ENCODE measurements at places on chromosomes 2 and 18.

DNA sequence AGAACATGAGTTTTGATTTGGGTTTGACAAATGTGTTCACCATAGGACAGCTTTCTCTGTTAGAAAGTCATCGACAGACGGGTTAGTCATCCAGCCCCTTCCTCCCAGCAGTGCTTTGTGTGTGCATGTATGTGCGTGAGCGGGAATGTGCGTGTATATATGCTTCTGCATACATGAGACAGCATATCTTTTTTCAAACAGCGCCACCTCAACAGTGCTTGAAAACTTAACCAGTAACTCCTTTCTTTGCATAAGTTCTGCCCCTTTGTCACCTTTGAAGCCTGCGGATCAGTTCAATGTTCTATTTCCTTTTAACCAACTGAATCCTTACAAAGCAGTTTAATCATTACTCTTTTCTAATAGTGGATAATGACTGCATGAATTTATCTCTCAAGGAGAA lies 351.4 kb downstream of the LPIN1 start:
- no peak for DNase-seq

DNA sequence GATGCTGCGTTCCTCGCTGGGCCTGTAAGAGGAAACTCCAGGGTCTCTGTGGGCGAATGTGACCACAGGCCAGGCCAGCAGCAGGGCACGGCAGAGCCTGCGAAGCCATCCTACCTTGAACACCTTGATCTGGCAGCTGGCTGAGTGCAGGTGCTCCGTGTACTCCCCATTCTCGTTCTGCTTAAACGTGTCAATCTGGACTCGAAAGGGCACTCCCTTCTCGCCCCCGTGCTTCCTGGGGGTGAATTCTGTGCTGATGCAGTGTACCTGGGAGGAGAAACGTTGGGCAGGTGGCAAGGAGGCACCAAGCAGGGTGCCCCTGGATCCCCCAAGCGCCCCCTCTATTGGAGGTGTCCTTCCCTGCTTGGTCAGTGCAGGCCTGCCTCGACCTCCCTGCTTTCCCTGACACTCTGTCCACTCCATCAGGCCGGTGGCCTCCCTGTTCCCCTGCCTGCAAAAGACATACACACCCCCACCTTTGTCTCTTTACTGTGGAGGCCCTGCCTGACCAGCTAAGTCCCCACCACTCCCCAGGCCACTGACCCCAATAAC lies 38.2 kb downstream of the TFCP2L1 start:
- DNase-seq, result no peak

DNA sequence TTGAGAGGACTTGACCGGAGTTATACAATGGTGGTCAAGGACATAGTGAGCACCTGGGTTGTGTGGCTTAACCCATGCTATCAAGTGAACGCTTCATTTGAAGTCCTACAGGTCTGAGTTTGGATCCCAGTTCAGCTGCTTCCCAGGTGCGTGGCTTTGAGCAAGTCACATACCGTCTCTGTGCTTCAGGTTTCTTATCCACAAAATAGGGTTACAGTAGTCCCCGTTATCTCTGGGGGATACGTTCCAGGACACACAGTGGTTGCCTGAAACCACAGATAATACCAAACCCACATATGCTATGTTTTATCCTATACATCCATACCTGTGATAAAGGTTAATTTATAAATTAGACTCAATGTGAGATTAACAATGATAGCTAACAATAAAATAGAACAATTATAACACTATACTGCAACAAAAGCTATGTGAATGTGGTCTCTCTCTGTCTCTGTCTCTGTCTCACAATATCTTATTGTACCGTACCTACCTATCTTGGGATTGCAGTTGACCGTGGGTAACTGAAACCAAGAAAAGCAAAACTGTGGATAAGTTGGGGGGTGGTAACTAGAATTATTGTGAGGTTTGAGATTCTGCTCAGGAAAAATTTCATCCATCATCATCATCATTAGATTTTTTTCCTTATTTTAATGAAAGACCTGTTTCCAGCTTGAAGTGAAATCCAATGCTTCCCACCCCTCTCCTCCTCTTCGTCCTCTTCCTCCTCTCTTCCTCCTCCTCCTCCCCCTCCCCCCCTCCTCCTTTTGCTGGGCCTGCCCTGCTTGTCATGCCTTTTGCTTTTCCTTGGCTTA lies 22.7 kb downstream of the LBH start:
- no peak for DNase-seq

DNA sequence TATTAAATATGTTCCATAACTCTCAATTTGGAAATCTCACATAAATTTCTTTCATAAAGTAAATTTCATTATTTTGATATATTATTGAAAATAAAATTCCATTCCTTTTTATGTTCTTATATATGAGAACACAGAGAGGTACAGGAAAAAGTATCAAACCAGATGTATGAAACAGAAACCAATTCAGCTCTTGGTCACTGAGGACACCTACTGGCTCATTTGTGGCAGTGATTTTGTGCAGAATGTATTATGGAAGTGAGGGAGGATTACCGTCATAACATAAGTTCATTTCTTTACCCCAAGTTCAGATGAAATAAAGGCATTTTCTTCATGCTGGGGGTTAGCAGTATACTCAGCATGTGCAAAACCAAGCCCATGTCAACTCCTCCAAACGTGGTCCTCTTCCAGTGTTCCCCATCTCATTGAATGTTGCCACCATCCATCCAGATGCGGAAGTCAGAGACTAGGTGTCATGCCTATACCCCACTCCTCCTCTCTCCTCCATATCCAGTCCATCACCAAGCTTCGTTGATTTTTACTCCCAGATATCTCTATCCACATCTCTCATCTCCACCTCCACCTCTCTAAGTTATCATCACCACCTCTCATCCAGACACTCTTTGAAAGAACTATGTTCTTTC lies 41.7 kb upstream of the MALL start:
- DNase-seq, result no peak

- DNase-seq, result no peak
Measured at GRCh38 chr2:236862961-236863728, 222.5 kb upstream of the COPS8 start.

- DNase-seq, result no peak
Measured at GRCh38 chr2:121475811-121476571, 54.7 kb upstream of the RNU4ATAC start.
